CD4-positive, alpha-beta T cell treated with Interferon alpha-2 for 1 hour (primary cell): ENCODE measurements at places on chromosomes 4 and X.

GRCh38 chr4:42676066-42676951 lies 19.4 kb upstream of the ATP8A1 start:
- DNase-seq, result no peak

DNA sequence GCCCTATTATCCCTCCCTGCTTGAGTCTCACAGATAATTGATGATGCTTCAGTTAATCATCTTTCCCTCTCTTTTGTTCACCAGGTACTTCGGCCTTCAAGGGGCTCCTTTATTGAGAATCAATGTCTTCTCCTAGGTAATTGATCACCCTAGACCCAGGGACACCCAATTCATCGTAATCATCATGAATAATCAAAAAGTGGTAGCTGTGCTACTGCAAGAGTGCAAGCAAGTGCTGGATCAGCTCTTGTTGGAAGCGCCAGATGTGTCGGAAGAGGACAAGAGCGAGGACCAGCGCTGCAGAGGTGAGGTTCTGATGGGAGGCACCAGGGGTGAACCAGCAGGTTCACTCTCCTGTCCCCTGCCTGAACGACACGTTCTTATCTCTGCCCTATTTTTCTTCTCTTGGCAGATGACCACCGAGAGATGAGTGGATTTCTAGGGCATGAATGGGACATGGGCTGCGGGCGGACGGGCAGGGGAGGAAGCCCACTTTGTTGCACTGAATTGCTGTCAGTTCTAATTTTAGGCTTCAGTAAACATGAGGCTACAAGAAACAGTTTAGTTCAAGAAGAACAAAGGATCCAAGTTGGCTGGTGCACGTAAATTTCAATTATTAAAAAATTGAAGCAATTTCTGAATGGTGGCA lies 80.5 kb downstream of the ALPK1 start:
- no peak for DNase-seq

DNA sequence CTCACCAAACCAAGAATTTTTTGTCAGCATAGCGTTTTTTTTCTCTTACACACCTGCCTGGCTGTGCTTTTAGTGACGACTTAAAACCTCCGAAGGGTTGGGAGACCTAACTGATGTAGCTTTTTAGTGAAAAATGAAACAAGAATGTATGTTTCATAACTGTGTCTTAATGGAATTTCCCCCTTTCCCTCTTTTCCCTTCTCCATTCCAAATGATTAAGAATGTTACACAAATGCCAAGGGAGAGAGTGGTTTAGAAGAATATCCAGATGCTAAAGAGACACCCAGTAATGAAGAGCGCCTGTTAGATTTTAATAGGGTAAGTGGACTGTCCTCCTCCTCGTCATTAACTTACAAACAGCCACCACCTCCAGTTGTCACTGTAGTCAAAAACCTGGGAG lies 33.2 kb upstream of the TBC1D14 start:
- no peak for DNase-seq

DNA sequence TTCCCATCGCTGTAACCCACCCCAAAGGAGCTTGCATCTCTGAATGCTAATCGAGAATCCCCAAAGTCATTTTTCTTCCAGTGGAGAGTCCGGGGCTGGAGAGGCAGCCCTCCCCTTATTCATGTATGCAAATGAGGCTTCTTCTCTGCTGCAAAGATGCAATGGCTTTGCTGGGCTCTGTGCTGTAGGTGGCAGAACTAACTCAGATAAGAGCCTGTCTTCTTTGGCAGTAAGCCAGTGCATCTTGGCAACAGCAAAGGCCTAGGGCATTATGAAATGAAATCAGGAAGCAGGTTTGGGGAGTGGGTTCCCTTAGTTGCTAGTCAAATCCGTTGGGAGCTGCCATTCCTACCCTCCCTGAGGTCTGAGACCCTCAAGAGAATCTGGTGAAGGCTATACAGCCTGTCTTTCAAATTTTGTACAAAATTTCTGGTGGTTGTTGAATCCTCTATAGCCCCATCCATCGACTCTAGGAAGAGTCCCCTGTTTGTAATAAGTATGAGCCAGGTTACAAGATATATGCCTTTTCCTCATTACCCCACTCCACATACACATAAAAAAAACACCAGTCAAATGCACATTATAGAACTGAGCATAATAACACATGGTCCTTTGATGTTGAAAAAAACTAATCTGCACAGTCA lies 290.6 kb upstream of the TAPT1 start:
- DNase-seq, result no peak

DNA sequence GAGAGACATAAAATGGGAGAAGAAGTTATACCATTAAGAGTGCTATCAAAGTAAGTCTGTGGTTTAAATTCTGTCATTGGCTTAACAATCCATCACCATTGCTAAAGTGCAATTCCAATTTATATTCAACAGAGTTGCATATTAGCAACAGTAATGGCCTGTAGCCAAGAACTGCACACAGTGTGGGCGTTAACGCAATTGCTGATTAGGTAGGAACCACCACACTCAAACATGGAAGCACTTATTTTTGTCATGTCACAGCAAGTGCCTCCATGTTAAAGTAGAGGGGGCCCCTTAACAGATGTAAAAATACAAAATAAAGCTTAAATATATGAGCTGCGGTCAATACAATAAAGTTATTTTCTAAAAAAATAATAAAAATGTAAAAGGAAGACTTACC lies 10.8 kb downstream of the LARP7 start:
- no peak for DNase-seq

DNA sequence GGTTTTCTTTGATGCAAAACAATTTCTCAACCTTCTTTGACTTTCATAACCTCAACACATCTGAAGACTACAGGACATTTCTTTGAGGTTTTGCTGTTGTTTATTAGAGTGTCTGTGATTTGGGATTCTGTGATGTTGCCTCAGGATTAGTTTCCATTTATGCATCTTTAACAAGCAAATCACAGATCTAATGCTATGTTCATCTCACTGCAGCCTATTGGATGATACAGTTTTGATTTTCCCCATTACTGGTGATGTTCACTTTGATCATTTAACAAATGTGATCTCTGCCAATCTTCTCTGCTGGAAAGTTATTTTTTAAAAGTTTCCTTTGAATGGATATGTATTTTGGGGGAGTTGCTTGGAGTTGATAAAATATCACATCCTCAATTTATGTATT lies 624.9 kb upstream of the HS3ST1 start:
- DNase-seq, result no peak
